Activated CD8-positive, alpha-beta T cell treated with anti-CD3 and anti-CD28 coated beads for 36 hours (primary cell): ENCODE measurements at places on chromosomes 13 and 19.
A peak's percentile ranks its signal among the peaks of the same experiment; 100 is the strongest.

- DNase-seq, result no peak
Observed at GRCh38 chr19:41811036-41811435, 14.6 kb downstream of the CEACAM3 start.

DNA sequence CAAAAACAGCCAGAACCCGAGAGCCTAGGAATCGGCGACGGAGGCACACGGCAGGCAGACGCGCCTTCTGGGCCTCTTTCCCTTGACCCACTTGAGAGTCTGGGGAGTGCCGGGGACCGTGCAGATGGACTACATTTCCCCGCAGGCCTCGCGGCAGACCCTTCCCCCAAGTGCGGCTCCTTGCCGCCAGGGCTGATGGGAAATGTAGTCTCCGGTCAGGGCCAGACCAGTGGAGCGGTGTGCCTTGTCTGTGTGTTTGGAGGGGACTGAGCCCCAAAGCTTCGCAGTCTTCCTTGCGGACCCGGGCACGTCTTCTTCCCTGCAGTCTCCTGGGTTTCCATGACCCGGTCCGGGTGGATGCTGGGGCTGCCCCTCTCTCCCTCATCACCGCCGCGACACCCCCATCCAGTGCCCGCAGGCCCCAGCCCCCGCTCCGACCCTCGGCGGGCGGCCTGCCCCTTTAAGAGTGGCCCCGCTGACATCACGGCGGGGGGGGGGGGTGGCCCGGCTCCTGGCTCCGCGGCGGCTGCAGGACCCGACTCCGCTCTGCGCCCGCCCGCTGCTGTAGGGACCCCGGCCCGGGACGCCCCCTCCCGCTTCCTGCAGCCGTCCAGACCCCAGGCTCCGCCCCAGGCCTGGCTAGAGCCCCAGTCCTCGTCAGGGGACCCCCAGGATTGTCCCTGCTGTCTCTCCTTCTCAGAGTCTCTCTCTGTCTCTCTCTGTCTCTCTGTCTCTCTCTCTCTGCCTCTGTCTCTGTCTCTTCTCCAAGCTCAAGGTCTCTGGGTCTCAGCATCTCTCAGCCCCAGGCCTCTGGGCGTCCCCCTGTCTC lies 758 bp upstream of the CACNG7 start:
- peak; percentile 73 for DNase-seq

- DNase-seq, result peak; percentile 55
Observed at GRCh38 chr19:48203222-48203793, 32.8 kb downstream of the ZSWIM9 start.

DNA sequence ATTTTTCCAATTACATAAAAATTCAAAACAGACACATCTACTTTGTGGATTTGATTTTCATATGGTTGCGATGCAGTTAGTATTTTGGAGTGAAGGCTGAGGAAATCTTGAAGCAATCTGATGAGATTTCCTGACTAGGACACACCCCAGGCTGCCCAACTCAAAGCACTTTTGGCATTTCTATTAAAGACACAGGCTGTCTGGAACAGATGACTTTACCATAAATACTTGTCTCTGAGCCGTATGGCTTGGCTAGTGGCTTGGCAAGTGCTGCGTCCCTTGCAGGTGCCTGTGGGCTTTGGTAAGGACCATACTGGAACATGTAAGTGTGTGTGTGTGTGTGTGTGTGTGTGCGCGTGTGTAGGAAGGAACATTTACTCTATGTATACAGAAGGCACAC lies 218.8 kb downstream of the FGF9 start:
- no peak for DNase-seq

DNA sequence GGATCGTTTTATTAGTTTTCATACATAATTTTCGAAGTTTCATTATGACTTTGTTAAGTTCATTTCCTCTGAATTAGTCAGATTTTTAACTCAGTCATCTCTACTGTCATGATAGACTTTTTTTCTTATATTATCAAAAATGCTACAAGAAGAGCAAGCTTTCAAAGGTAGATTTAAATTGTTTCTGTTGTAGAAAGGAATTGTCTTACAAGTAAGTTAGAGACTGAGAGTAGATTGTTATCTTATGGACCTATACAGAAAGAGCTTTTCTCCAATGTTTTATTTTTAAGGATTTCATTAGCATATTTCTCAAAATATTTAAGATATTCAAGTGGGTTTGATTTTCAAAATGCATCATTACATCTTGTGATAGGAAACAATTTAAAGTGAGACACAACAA lies 2.7 kb downstream of the MAB21L1 start:
- DNase-seq, result no peak

DNA sequence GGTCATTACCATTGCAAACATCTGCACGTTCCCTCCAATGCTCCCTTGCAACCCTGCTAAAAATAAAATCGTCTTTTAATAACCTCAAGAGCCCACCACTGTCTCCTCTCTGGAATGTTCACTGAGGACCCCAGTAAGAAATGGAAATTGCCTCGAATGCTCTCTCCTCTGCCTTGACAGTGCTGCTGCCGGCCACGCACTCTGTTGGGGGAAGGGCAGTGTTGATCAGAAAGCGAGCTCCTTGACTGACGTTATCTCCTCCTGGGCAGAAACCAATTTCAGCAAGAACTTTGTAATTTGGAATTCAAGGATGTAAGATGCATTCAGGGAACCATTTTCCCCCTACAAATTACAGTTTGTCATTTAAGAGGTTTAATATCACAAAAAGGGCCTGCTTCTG lies 718.5 kb downstream of the UQCRFS1 start:
- DNase-seq, result no peak

DNA sequence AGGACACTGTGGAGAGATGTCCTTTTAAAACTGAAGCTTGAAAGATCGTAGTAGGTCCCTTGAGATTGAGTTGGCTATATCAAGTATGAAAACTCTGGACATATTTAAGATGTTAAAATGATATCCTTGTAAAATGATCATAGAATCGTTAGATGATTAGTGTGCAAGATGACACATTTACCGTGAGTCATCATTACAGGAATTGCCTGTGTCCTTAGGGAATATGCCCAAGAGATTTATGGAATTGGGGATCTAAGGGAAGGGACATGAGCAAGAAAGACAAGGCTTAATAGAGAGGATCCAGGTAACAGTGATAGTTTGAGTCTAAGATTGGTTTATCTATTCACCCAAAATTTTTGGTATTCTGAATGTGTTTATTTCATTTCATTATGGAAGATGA lies 233.7 kb downstream of the GPC5 start:
- no peak for DNase-seq

DNA sequence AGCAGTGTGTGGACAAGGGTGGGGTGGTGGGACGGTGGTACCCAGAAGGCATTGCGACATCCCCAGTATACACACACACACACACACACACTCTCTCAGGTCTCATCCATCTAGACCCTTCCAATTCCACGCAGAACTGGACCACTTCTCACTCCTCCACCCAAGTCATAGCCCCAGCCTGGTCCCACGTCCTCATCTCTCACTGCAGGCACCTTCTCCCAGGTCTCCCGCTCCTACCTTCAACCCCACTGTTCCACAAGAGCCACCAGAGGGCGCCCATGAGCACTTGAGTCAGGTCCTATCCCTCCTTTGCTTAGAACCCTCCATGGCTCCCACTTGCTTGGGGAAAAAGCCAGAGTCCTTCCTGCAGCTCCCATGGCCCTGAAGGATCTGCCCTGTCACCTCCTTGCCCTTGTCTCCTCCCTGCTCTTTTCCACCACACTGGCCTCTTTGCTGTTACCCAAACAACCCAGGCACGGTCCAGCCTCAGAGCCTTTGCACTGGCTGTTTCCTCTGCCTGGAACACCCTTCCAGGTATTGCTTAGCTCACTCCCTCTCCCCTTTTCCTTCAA lies 62.6 kb downstream of the IER2 start:
- peak; percentile 86 for DNase-seq

DNA sequence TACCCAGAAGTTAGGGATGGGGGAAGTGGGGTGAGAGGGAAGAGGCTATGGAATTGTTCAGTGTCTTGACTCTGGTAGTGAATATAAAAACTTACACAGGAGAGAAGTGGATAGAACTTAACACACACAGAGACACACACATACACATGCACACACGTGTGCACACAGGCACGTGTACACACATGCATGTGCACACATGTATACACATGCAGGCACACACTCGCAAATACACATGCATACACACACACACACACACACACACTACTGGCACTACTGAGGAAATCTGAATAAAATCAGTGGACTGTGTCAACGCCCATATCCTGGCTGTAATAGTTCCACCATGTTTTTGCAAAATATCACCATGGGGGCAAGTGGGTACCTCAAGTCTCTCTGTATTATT lies 107.9 kb downstream of the IRS2 start:
- no peak for DNase-seq

GRCh38 chr19:10433131-10433536 lies 12.8 kb downstream of the PDE4A start:
- peak; percentile 55 for DNase-seq

- no peak for DNase-seq
Observed at GRCh38 chr13:33351319-33351718, 65.8 kb upstream of the STARD13 start.

DNA sequence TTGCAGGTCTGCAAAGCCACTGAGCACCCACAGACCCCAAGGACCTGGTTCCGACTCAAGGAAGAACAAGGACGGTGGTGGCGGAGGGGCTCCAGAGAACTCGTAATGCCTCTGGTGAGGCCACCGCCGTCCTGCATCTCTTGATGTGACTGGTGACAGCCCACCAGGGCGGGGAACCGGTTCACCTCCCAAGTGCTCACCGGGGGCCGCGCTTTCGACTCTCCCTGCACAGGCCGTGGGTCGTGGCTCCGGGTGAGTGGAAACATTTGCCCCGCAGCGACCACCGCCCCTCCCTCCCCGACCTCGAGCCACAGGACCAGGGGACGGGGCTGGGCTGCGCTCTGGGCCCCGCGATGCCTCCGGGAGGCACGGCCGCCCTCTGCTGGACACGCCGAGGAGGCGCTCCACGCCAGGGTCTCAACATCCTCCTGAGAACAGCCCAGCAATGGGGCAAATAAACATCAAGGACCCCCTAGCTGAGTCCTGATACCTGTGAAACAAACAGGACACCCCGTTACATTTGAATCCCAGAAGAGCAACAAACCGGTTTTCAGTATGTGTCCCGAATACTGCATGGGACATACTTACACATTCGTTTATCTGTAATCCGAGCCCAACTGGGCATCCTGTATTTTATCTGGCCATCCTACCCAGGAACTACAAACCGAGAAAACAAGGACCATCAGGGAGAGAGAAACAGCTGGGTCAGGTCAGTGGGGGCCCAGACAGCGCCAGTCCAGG lies 3.9 kb upstream of the PLPP2 start:
- peak; percentile 60 for DNase-seq

GRCh38 chr13:111458739-111459138 lies 138.3 kb downstream of the TEX29 start:
- DNase-seq, result no peak

- no peak for DNase-seq
Observed at GRCh38 chr19:27971869-27972268, 1241.1 kb downstream of the UQCRFS1 start.

GRCh38 chr13:91557328-91558090 lies 159.1 kb downstream of the GPC5 start:
- no peak for DNase-seq

GRCh38 chr19:48661711-48662090 lies 11.1 kb downstream of the NTN5 start:
- no peak for DNase-seq

DNA sequence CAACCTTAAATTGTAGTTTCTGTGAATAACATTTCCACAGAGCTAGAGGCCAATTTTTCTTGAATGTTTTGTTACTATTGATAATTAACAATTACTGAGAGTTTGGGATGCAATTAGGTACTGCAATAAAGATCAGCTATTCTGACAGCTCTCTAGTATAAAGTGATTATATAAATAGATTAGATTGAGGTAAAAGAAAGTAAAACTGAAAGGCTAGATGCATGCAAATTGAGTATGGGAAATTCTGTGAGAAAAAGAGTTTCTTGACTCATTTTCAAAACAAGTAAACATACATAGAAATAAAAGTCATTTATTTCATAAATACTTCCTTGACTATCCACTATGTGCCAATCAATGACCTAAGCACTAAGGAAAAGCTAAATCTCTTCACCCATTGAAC lies 1087.5 kb upstream of the ATXN8OS start:
- no peak for DNase-seq

- no peak for DNase-seq
Observed at GRCh38 chr19:20858861-20859260, 64.2 kb upstream of the ZNF85 start.

- DNase-seq, result peak; percentile 32
Observed at GRCh38 chr19:51514866-51515481, 13.4 kb upstream of the SIGLEC12 start.

DNA sequence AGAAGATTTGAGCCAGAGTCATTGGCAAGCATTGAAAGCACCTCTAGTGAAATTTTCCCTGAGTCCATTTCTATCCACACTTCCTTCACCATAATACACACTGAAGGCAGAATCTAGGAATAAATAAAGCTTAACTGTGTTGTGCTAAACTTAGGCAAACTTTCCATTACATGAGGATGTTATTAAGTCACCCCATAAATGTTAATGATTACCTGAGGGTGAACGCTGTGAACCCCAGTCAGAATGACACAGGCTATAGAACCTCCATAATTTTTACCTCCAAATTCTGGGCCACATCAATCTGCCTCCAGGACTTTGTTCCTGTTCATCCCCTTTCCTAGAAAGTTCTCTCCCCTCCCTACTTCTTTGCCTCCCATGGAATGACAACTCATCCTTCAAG lies 71.0 kb downstream of the RAP2A start:
- DNase-seq, result no peak

- DNase-seq, result no peak
Observed at GRCh38 chr13:75766636-75767035, 130.5 kb downstream of the LMO7 start.

DNA sequence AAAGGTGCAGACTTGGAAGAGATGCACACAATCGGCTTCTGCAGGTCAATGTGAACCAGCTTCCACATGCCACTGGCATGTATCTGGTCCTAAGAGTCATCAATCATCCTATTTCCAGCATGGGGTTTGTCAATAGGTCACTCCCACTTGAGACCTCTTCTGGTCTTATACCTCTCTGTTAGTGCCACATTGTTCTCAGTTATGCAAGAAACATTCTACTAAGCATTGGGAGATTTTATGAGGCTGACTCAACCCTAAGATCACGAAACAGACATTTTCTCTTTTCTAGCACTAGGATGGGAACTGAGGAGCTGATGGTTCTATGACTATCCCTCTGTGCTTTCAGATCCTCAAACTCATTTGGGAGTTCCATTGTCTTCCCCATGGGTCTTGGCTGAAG lies 581.5 kb upstream of the KLF12 start:
- no peak for DNase-seq
